Renal cortical epithelial cell (primary cell): ENCODE measurements at places on chromosomes 2 and 18. TPM values are rescaled to one million over a fixed set of nuclear protein-coding genes. Genes with fewer than 3 reads are reported as not detected.

Gene RTTN
- 6.9 and 8.2 TPM in 2 replicates for total RNA-seq

Gene SCN9A
- 1.0 and 2.8 TPM in 2 replicates for total RNA-seq

Gene DSC2
- total RNA-seq = 25.7 and 48.8 TPM in 2 replicates

Gene MC5R
- total RNA-seq = not detected in 2 replicates

Gene SNX17
- 94.9 and 125 TPM in 2 replicates for total RNA-seq

Gene RAPGEF4
- under 0.01 and 1.2 TPM in 2 replicates for total RNA-seq

Gene ZRANB3
- 10.2 and 14.6 TPM in 2 replicates for total RNA-seq

DNA sequence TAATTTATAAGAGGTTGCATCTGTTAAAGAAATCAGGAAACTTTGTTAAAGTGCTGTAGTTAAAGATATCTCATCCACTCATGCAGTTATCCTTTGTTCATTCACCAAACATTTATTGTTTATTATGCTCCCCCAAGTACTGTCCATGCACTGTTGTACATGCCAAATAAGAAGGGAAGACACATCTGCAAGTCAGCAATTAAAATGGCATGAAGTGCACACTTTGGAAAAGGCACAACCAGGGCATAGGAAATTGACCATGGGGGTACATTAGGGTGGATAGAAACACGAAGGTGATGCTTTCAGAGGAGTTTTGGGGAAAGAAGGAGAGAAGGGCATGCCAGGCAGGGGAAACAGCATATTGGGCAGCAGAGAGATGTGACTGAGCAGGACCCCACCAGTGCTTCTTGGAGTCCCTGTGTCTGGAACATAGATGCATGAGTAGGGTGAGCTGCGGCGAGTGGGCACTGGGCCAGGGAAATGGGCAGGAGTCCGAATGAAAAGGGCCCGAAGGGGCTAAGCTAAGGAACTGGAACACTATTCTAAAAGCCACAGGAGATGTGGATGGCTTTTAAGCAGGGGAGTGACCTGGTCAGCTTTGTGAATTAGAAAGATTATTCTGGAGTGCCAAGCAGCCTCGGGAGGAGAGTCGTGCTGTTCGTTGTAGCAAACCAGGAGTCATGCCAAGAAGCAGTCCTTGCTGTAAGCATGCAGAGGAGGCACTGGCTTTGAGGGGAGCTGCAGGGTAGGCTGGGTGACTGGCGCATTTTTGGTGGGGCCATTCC is 316.3 kb downstream of the AGPS start:
- peak; percentile 78 for DNase-seq

- DNase-seq = no peak
These were observed 142.6 kb upstream of the MSH6 start for GRCh38 chr2:47640356-47640755.

GRCh38 chr2:41926614-41927580 is 120.9 kb upstream of the PKDCC start:
- DNase-seq = peak; percentile 65

GRCh38 chr2:200297989-200298388 is 8.5 kb upstream of the SPATS2L start:
- DNase-seq = peak; percentile 26

DNA sequence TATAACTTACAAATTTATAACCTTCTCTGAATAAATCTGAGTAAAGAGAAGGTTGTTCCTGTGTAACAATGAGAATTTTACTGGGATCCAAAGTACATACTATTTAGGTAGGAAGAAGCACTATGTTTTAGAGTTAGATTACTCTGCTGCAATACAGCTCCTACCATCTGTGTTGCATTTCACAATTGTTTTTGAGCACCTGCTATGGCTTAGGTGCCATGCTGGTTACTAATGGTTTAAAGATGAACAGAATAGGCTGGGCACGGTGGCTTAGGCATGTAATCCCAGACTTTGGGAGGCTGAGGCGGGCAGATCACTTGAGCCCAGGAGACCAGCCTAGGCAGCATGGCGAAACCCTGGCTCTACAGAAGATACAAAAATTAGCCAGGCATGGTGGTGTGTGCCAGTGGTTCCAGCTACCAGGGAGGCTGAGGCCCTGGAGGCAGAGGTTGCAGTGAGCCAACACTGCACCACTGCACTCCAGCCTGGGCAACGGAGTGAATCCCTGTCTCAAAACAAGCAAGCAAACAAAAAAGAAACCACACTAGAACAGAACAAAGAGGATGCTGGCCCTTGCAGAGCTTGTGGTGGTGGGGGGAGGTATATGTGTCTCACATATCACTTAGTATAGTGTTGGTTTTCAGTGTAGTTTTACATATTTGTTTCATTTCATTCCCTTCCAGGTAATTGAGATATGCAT is 56.7 kb downstream of the SPTBN1 start:
- DNase-seq = peak; percentile 26

GRCh38 chr2:113046465-113046864 is 6.2 kb downstream of the IL36B start:
- no peak for DNase-seq

DNA sequence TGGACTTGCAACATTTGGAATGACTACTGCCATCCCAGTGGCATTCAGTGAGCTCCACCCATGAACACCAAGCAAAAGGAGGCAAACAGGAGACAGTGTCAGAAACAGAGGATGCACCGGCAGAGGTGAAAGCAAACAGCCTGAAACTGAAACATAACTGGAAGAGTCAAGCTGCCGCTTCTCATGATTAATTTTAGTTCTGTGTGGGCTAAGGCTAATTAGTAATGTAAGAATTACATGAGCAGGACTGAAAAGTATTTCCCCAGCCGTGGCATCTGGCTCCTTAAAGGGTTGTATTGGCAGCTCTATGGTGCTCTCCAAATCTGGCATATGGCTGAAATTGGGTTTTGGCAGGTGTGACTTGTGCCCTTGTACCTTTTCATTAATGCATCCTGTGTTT is 1108.1 kb downstream of the TSN start:
- DNase-seq = no peak

- no peak for DNase-seq
These were observed 24.5 kb downstream of the PTPN18 start for GRCh38 chr2:130380096-130380934.

DNA sequence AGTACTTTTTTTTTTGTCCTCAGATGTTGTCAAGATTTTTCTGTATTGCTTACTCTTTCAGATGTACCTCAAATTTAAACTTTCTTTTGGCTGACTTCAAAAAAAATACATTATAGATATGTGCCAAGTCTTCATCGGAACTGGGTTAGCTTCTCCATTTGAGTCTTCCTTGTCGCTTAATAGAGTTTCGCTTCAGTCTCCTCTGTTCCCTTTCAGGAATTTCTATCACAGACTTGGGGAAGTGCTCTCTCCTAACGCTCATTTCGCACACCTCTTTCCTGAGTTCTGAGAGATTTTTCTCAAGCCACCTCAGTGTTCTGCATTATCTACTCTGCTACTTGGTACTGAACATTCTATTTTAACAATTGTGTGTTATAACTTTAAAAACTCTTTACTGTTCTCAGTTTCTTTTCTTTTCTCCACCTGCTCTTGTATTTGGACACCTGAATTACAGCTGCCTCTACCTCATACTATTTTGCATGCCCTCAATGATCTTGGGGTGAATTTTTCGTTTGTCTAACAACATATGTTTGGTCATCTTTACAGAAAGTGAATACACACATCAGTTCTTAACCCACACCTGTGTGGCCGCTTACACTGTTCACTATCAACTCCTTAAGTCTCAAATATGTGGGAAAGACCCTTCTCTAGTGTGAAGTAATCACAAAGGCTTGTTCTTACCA is 16.5 kb downstream of the PTPN2 start:
- DNase-seq = no peak

GRCh38 chr2:48284621-48285212 is 245.2 kb upstream of the STON1 start:
- peak; percentile 3 for DNase-seq

GRCh38 chr2:36296798-36297197 is 58.8 kb upstream of the CRIM1 start:
- DNase-seq = peak; percentile 11

DNA sequence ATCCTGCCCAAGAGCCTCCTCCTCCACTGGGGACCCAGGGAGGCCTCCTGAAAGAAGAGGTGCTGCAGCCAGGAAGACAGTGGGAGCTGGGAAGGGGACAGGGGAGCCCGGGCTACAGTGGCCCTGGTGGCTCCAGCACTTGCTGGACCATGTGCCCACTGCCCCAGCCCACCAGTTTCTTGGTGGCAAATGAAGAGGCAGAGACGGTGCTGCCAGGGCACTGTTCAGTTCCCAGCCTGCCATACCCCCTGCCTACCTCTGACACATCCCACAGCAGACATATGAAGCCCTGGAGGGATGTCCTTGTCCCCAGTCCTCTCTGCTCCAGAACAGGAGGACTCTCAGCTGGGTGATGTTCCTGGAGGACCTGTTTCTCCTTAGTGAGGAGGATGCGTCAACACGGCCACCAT is 3.7 kb downstream of the RAMP1 start:
- DNase-seq = no peak

GRCh38 chr2:219250049-219250781 is 2.8 kb upstream of the TUBA4B start:
- DNase-seq = no peak
